CD4-positive, alpha-beta T cell treated with Interleukin-4 for 1 hour (primary cell): ENCODE measurements at places on chromosomes 4 and X.

- no peak for DNase-seq
These were observed 113.4 kb downstream of the TBL1X start for GRCh38 chrX:9578083-9578779.

DNA sequence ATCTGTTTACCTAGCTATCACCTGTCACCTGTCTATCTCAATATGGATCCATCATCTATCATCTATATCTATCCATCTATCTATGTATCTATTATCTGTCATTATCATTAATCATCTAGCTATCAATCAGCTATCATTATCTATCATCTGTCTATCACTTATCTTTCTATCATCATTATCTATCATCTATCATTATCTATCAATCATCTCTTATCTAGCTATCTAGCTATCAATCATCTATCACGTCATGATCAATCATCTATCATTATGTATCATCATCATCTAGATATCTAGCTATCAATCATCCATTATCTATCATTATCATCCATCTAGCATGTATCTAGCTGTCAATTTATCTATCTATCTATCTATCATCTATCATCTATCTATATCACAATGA, 7.9 kb downstream of the ARSD start:
- DNase-seq = no peak

- no peak for DNase-seq
These were observed 86.5 kb upstream of the RPL34 start for GRCh38 chr4:108533876-108534275.

DNA sequence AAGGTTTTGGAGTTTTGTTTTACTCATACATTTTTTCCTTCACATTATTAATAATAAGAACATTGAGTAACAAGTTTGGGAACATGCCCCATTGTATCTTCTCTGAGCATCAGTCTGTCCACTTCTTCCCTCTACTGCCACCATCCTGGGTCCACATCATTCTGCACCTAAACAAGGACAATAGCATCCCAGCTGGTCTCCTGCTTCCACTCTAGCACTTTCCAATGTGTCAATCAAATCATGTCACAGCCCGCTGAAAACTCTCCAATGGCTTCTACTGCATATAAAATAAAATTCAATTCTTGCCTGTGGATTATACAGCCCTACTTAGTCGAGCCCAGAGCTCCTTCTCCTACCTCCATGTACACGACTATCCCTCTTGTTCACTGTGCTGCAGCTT, 66.8 kb upstream of the RBPJ start:
- no peak for DNase-seq

DNA sequence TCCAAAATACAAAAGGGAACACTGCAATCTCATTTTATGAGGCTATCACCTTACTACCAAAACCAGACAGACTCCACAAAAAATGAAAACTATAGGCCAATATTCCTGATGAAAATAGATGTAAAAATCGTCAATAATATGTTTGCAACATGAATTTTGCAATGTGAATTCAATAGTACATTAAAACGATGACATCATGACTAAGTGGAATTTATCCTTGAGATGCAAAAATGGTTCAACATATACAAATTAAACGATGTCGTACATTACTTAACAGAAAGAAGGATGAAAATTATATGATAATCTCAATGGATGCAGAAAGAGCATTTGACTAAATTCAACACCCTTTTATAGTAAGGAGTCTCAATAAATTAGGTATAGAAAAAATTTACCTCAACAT, 123.0 kb downstream of the AREG start:
- DNase-seq = no peak

DNA sequence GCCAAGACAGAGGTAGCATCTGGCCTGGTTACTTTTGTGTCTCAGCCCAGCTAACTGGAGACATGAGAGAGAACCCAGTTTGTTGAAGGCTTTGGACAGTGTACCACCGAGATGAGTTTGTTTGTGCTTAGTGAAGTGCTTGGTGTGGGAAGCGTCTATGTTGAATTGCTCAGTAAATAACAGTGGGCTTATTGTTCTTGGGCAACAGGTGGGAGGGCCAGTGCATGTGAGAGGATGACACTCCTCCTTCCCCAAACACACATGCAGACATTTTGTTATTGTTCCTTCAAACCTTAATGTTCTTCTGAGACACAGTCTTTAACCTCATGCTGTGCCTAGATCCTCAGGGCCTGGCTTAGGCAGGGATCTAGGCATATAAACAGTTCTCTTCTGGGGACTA, 39.7 kb downstream of the MSN start:
- no peak for DNase-seq

DNA sequence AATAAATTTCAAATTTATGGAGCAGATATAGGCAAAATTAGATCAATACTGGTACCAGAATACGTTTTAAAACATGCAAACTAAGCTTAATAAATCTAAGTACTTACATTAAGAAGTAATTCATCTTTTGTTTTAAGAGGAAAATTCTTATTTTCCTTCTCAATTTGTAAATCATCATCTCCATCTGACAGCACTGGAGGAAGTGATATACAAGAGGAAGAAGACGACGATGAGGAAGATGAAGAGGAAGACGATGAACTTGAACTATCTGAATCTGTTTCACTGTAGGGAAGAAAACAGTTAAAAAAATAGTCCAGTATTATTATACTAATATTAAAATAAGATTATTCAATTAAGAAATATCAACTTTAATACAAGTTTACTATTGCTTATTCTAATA, 2.6 kb downstream of the NAF1 start:
- DNase-seq = no peak

- DNase-seq = peak; percentile 33
These were observed 64.1 kb upstream of the LAS1L start for GRCh38 chrX:65598559-65599147.

DNA sequence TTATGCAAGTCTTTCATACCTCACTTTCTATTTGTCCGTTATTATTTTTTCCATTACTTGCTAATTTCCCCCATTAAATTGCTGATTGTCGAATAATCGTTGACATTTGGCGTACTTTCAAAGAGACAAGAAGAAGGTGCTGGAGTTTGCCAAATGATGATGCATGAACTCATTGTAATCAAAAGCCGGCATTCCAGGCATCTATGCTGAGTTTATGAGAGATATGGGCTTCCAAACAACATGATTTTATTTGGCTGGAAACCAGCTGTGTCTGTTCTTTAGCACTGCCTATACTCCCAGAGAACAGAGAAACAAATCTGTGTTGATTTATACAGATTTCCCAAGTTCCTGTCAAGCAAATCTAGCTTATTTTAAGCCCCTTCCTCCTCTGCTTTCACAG, 80.8 kb upstream of the RPS6KA3 start:
- no peak for DNase-seq

- DNase-seq = no peak
These were observed 2.5 kb downstream of the NYX start for GRCh38 chrX:41449615-41450014.

DNA sequence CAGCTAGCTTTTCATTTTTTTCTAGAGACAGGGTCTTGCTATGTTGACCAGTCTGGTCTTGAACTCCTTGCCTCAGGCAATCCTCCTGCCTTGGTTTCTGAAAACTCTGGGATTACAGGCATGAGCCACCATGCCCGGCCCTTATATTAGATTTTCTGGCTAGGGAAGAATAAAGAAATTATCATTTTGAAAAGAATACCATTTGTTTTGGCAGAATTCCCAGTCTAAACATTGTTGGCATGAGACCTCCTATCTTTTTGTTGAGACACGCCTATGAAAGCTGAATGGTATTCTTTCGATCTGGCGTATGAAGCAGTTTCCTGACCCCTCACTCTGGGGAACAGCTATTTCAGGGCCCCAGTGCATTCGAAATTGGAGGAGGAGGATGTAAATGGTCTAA, 107.0 kb downstream of the REPS2 start:
- no peak for DNase-seq

DNA sequence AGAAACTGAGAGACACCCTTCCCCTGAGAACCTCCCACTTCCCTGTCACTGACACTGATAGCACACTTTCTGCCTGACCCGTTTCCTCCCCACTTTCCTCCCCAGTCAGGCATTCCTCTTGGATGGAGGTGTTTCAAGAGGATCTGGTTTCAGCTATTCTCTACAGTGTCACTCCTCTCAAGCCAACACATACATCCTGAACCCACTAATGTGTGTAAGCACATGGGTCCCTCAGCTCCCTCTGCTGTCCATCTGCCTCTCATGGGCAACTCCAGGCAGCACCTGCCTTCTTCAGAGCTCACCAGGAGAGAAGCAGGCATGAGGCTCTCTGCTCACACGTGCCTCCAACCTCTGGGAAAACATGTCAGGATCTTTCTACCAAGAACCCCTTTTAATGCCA, 207.6 kb downstream of the NAF1 start:
- DNase-seq = no peak

GRCh38 chr4:97605932-97606331, 537.3 kb downstream of the STPG2 start:
- no peak for DNase-seq

DNA sequence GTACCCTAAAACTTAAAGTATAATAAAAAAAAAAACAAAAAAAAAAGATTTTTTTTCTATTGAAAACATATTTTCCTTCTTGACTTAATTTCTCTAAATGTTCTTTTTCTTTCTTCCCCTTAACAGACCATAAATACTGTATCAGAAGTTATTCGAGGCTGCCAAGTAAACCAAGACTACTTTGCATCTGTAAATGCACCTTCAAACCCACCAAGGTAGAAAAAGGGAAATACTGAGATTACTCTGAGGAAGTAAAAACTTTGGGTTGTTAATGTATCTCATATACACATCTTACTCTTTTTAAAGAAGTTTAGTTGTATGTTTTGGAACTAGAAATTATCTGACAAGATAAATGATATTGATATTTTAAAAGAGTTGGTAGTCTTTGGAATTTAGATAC, 65.6 kb downstream of the USO1 start:
- no peak for DNase-seq

- no peak for DNase-seq
These were observed 13.3 kb downstream of the USP27X start for GRCh38 chrX:49892542-49892941.

DNA sequence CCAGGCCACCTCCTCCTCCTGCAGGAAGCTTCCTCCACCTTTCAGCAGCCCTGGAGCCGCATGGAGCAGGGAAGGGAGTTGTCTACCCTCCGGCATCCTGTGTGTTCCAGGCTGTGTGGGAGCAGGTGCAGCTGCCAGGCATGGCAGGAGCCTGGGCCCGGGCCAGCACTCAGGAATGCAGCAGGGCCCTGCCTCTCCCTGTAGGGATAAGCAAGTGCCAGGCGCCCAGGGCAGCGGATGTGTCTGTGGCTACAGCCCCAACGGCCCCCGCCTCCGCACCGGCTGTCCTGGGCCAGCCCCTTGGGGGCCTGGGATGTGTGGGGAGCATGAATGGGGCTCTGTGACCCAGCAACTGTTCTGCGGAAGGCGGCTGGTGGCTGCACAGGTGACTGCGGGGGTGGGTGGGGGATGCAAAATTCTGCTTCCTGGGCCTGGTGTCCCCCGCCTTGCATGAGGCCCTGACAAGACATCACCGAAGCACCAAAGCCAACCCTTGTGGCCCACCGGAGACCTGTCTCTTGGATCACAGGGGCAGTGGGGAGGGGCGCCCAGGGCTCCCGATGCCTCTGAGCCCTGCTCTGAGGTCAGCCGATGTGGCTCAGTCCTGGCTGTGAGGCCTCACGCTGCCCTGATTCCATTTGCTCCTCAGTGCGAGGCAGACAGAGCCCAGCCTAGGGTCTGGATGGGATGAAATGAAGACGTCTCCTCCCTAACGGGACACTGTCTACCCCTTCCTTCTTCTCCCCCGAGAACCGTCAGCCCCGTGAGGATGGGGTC, 1.4 kb upstream of the DOK7 start:
- no peak for DNase-seq

- DNase-seq = no peak
These were observed 446.3 kb downstream of the TRAM1L1 start for GRCh38 chr4:116639070-116639577.

DNA sequence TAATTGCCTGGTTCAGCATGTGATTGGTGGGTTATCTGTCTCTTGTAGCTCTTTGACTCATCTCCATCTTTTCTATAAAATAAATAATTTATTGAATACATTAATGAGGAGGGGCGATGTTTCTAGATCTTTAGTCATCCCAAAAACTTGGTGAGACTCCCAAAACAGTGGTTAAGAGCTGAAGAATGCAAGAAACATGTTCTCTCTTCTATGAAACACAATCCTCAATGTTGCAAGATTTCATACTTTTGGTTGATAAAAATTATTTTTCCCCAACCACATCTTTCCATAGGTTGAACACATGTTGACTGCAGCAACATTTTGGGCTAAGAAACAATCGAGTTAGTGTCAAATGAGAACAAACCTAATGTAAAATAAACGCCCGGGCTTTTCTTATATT, 1.2 kb upstream of the TMEM47 start:
- DNase-seq = no peak

- no peak for DNase-seq
These were observed 147.9 kb upstream of the CTSO start for GRCh38 chr4:156101571-156101970.

DNA sequence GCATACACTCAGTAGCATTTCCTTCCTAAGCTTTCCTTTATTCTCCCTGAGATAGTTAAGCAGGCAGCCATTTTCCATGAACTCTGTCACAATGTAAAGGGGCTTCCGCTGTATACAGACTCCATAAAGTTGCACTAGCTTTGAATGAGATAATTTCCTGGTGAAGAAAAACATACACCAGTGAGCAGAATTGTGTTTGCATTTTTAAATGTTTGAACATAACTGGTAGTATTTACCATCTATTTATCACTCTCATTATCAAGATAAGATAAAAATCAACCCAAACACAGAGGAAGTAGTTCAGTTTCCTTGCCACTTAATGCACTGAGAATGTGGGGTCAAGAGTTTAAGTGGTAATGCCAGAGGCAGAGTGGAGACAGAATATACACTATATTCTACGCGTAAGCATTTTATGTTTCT, 54.1 kb downstream of the TXK start:
- DNase-seq = no peak

DNA sequence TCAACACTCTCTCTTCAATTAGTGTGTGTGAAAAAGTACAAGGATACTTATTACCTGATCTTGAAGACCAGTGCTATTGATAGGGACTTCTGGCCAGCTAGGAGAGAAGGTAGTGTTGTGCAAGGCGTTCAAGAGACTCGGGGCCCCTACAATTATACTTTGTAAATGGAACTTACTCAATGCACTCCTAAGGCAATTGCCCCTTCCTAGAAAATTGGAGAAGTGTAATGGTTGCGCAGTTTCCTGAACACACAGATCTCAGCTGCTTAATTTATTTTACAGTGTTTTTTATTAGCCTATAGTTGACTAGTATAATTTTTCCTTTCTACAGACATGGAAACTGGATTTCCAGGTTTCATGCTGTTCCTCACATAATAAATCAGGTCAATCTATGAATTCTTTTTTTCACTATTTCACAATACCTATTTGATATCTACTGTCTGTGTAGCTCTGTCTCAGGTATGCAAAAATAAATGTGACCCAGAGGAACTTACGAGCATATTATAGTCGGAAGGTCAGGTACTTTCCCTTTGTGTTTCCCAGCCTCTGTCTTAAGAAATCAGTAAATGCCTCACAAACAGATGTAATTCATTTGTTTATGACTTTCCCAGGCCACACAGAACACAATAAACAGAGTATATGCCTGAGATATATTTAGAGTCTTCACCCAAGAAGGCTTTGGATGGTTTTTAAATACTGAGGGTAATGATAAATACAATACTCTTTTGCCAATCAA, 89.1 kb upstream of the TET2 start:
- DNase-seq = no peak

GRCh38 chr4:165207016-165207430, 338 bp upstream of the KLHL2 start:
- DNase-seq = no peak

GRCh38 chr4:78570117-78570516, 18.5 kb downstream of the ANXA3 start:
- no peak for DNase-seq

- no peak for DNase-seq
These were observed 343.7 kb downstream of the MID1IP1 start for GRCh38 chrX:39144956-39145355.

- no peak for DNase-seq
These were observed 289.6 kb downstream of the CXXC4 start for GRCh38 chr4:104205116-104205515.
